ENCODE measurements at places on chromosomes 7 and 10.

DNA sequence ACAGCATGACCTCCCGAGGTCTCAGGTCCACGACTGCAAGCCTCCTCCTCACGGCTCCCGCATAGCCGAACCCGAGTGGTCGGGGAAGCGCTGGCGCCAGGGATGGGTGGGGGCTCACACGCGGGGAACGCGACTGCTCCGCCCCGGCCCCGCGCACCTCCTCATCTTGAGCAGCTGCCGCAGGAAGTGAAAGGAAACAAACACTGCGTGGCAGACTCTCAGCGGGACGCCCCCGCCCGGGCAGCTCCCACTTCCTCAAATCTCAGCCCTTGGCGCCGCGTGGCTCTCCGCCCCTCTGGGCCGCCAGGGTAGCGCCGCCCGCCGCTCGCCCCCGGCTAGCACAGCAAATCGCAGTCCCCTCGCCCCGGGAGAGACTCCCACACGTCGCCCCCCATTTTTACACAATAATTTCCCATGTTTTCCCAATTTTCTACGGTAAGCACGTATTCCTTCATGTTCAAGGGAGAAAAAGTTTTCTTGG lies at the start of gene TMEM243:
TSS of gene TMEM243 (minus strand) at position 188 of the 481 bp plus-strand sequence. CDS start 229 bp downstream, outside the sequence.
- peak; percentile 89 for DNase-seq

DNA sequence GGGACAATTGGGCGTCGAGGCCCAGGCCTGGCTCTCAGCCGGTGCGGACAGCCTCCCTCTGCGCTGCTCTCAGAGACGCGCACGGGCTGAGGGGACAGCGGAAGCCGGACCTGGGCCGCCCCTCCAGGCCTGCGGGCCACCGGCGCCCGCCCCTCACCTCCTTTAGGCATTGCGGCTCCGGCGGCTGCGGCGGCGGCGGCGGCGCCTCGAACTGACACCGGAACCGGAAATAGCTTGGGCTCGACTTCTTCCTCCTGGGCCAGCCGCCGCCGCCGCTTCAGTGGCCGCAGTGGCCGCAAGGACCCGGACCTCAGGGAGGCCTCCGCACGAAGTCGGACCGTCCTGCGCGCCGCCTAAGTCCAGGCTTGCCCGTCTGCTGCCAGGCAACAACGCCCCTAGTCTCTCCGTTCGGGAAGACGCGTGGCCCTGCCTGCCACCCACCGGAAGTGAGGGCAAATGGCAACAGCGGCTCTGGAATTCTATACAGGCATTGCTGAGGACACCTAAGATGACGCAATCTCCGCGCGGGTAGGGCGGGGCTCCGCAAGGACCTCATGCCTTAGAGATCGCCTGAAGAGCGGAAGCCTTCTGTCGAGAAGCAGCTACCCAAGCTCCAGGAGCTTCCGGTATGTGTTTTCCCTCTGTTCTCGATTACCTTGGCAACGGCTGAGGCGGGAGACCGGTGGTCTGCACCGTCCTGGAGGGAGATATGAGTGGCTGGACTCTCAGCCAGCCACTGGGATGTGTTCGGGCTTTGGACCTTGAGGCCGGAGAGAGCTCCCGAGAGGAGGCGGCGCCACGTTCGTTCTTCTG lies at the start of the genes BUD31 and PDAP1:
TSS of gene BUD31 (plus strand) at position 591 of the 813 bp plus-strand sequence. CDS start 2,124 bp downstream, outside the sequence.
TSS of gene PDAP1 (minus strand) at position 219 of the 813 bp plus-strand sequence. CDS start at position 170, 49 bp downstream.
- DNase-seq: peak; percentile 91

DNA sequence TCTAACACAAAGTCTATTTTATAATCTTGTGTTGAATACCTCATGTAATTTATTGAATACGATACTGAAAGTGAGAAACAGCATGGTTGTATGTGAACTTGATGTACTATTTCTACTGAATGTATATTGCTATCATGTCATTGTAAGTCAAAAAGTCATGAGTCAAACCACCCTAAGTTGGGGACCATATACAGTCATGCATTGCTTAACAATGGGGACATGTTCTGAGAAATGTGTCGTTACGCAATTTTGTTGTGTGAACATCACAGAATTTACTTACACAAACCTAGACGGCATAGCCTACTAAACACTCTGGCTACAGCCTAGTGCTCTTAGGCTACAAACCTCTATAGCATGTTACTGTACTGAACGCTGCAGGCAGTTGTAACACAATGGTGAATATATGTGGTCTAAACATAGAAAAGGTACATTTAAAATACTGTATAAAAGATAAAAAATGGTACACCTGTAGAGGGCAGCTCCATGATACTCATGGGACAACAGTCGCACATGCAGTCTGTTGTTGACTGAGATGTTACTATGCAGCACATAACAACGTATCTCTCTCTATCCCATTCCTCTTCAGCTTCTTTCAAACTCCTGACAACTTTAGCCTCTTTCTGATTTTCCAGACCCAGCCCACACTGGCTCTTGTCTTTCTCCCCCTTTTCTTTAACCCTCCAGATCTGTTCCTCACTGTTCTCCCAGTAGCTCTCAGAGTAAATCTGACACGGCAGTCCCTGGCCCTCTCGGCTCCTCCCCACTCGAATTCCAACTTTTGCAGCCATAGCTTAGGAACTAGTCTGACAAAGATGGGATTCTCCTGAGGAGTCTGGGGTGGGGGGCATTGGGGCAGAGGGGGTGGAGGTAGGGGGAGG lies 90.1 kb downstream of the SNX10 start:
- no peak for DNase-seq

DNA sequence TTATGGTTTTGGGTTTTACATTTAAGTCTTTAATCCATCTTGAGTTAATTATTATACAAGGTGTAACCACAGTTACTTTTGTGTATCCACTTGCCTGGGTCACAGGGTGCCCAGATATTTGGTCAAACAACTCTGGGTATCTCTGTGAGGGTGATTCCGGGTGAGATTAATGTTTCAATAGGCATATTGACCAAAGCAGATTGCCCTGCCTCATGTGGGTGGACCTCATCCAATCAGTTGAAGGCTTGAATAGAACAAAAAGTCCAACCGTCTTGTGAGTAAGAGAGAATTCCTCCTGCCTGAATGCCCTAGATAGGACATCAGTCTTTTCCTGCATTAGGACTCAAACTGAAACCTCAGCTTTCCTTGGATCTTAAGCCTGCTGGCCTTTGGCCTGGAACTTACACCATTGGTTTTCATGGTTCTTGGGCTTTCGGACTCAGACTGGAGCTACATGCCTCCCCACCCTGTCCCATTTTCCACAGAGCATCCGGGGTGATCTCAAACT lies 68.9 kb upstream of the ST8SIA6 start:
- DNase-seq: no peak

GRCh38 chr7:134355927-134356326 lies 39.2 kb upstream of the SLC35B4 start:
- no peak for DNase-seq

DNA sequence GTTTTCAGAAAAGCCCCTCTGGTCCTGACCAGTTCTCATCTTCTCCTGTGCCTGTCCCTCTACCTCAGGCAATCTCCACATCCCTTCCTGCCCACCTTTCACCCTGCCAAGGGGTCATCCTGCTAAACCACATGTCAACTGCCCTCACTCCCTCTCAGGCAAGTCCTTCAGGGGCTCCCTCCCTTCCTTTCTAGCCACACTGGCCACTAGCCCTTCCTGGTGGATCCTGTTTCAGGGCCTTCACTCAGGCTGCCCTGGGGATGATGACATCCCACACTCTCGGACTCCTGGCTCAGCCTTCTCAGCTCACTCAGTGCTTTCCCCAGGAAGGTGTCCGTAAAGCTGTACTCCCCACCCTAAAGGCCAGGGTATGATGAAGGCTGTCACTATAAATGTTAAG lies 13.4 kb downstream of the STEAP1B start:
- no peak for DNase-seq

DNA sequence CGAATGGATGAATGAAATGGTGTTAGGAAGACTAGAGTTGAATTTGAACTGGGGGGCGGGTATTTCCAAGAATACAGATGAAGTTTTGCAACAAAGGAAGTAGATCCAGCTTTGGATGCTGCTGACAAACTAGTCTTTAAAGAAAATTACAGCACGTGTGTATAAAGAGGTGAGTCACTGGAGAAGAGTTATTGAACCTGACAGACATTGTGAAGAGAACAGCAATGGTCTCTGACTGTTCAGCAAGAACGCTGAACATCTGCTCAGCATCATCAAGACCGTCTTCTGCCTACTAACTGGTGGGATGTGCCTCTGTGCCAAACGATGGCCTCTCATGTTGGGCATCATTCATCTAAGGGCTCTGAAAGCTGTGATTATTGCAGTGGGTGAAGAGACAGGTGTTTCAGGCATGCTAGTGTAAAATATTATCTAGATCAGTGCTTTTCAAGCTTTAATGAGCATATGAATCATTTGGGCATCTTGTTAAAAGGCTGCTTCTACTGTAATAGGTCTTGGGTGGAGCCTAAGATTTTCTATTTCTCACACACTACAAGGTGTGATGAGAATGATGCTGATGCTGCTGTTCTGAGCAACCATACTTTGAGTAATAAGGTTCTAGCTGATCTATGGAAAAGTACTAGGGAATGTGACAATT lies 291.3 kb downstream of the PTEN start:
- no peak for DNase-seq

GRCh38 chr7:109842386-109842785 lies 1248.5 kb upstream of the LRRN3 start:
- no peak for DNase-seq

- no peak for DNase-seq
Measured at GRCh38 chr7:77684030-77684429, 12.2 kb upstream of the RSBN1L start.

DNA sequence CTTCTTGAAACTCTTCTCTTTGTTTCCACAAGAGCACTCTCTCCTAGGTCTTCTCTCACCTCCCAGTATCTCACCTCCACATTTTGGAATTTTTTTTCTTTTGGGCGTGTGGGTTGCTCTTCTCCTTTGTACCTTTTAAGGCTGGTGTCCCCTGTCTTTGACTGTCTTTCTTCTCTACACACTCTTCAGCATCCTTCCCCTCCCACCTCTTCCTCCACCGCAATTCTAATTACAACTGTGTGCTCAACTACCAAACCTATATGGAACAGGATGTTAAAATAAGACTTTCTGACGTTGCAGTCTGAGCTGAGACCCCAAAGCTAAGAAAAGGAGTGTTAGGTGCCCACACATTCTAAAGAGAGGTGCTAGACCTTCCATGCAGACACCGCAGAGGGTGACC lies 14.0 kb upstream of the ADRB1 start:
- DNase-seq: no peak

DNA sequence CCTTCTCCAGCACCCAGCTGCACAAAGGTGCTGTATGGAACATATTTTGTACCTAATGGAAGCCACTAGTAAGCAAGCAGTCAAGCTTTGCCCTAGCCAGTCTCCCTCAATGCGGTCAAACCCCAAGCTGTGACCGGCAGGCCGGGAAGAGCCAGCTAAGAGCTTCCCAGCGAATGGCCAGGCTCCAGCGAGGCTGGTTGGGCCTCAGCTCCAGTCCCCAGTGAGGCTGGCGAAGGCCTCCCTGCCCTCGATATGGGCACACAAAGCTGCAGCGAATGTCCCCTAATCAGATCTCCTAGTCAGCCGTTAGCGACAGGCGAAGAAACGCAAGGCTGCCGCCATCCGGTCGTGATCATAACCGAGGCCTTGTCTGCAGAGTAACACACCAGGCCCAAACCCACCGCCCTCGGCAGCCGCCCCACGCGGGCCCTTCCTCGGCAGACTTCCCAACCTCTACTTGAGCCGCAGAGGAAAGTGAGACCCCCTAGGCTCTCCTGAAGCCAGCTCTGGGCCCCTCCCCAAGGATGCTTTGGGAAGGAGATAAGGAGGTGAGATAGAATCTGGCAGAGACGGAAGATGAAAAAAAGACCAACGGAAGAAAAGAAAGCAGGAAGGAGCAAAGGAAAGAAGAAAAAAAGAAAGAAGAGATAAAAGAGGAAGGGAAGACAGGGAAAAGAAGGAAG lies 3.1 kb upstream of the HOXA9 start:
- no peak for DNase-seq

DNA sequence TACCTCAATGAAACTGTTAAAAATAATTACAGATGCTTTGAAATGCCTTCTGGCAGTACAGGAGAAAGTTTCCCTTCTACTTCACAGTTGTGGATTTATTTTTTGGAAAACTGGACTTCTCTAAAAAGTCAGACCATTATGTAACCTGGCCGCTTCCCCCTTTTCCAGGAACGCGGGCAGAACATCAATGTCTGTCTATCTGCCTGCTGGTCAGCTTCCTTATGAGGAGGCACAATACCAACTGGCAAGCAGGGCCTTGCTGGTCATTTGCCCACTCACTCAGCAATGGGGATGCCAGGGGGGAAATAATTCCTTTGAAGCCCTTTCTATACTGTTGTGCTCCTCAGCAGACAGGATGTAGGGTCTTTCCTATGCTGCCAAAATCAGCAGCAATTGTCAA lies 22.5 kb upstream of the ADRB1 start:
- DNase-seq: no peak

GRCh38 chr7:126750207-126750911 lies 502.4 kb downstream of the GRM8 start:
- no peak for DNase-seq

DNA sequence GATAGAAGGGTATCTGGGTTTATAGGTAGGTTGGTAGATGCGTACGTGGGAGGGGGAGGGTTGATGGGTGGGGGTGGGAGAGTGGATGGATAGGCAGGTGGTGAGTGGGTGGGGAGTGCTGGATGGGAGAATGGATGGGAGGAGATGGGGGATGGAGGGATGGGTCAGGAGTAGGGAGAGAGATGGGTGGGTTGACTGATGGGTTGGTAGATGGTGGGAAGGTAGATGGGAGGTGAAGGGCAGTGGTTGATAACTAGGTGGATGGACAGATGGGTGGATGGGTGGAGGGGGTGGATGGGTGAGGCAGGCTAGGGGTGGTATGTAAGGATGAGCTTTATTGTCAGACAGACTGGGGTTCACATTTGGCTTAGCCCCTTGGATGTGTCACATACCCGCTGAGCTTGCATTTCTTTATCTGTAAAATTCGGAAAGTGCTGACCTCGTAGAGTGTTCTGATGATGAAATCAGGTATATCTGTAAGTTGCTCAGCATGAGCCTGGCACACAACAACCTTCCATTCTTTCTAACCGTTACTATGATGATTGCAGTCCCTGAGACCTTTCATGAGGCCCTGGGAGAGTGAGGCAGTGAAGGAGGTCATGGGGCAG lies 34.3 kb downstream of the SLIT1 start:
- DNase-seq: no peak

GRCh38 chr10:67607472-67607871 lies 88.5 kb downstream of the CTNNA3 start:
- no peak for DNase-seq

GRCh38 chr7:105413887-105414437 lies 25.2 kb upstream of the SRPK2 start:
- DNase-seq: no peak

- DNase-seq: no peak
Measured at GRCh38 chr10:27485368-27485767, 18.7 kb upstream of the RAB18 start.

DNA sequence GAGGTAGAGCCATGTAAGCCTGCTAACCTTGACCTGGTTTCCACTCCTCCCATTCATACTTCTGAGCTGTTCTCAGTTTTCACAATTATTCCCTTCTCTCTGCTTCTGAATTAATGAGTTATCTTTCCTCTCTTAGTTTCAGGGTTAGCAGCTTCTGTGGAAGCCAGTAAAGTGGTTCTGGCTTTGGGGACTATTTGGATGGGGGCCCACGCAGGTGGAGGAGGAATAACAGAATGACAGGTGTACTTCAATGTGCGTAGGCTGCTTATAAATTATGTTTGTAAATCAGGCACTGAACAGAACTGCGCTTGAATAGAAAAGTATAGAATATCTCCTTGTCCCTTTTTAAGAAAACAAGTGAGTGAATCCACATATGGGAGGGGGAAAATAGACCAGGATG lies 128.9 kb upstream of the GAD2 start:
- no peak for DNase-seq

GRCh38 chr7:100059251-100059739 lies 9.7 kb downstream of the ZSCAN21 start:
- DNase-seq: no peak

GRCh38 chr7:27200761-27201579 lies 1.1 kb upstream of the HOXA13 start:
- no peak for DNase-seq

GRCh38 chr7:32275216-32276009 lies 205.2 kb upstream of the PDE1C start:
- no peak for DNase-seq

Data from activated CD4-positive, alpha-beta T cell treated with anti-CD3 and anti-CD28 coated beads for 4 hours (primary cell).